Brain pericyte (primary cell): ENCODE measurements at places on chromosomes 1 and 21.

- no peak for DNase-seq
Measured at GRCh38 chr1:247111700-247112478, 7.7 kb upstream of the ZNF669 start.

- DNase-seq: no peak
Measured at GRCh38 chr1:41418857-41419583, 57.8 kb downstream of the FOXO6 start.

DNA sequence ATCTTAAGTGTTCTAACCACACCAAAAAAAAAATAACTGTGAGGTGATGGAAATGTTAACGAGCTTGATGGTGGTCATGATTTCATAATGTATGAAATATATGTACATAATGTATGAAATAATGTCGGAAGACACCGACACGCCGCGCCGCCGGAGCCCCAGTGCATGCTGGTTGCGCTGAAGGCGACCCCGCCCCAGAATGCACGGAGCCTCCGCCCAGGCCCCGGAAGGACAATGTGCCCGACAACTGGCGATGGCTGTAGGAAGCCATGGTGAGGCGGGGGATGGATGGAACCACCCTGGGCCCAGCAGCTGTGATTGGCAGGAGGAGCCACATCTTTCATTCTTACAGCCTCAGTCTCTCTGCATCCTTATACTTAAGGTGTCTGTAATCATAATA, 7.4 kb downstream of the OR2T10 start:
- no peak for DNase-seq

GRCh38 chr1:7385471-7386225, 385.4 kb upstream of the VAMP3 start:
- DNase-seq: no peak

- DNase-seq: no peak
Measured at GRCh38 chr1:58839846-58840835, 56.3 kb upstream of the JUN start.

GRCh38 chr1:170664828-170665612, 1.1 kb downstream of the PRRX1 start:
- no peak for DNase-seq

- DNase-seq: no peak
Measured at GRCh38 chr21:38809198-38809878, 3.6 kb downstream of the ETS2 start.

GRCh38 chr1:217712925-217713597, 81.9 kb downstream of the SPATA17 start:
- DNase-seq: no peak

- no peak for DNase-seq
Measured at GRCh38 chr1:51214615-51215131, 21.4 kb upstream of the RNF11 start.

DNA sequence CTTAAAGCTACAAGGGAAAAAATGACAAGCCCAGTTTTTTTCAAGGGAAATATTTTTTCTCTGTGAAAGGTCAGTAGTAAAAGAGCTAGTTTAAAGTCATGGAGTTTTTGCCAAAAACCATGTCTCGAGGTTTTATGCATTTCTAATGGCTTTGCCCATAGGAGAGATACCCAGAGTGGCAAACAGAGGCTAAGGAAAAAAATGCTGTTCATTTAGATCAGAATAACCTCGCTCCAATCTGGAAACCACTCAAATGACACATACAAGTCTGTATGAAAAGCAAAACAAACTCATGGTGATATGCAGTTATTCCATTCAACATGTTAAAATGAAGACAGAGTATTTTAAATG, 36.9 kb upstream of the EDEM3 start:
- no peak for DNase-seq

DNA sequence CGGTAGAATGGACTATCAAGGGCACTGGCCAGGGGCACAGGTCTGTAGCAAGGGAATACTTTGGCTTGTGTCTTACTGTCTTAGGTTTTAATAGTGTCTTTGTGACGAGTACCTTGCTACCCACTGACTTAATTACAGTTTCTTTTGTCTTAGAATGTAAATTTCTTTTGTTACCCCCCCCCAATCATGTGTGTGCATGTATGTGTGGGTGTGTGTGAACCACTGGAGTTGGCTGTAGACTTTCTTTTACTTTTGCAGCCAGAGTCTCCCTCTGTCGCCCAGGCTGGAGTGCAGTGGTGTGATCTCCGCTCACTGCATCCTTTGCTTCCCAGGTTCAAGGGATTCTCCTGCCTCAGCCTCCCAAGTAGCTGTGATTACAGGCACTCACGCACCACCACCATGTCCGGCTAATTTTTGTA, 61.8 kb upstream of the CLDN14 start:
- no peak for DNase-seq

- no peak for DNase-seq
Measured at GRCh38 chr1:30639881-30640452, 83.4 kb downstream of the MATN1 start.

- no peak for DNase-seq
Measured at GRCh38 chr1:202016022-202016810, 5.8 kb downstream of the ELF3 start.

GRCh38 chr21:15986277-15986676, 256.5 kb downstream of the USP25 start:
- DNase-seq: no peak

DNA sequence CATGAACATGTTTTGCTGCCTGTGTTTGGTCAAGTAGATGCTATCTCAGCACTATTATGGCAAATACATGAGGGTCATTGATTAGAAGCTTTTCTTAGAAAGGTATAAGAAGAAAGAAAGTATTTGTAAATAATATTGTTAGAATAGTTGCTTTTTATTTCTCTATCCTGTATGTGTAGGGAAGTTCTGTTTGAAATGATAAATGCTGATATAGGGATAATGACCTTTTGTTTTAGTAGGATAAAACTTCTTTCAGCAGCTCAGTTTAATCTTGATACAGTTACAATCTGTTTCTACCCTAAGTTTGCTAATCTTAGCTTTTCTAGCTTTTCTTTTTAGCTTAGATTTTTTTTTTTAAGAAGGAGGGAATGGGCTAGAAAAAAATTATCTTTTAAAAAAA, 63.3 kb downstream of the USP25 start:
- DNase-seq: no peak

DNA sequence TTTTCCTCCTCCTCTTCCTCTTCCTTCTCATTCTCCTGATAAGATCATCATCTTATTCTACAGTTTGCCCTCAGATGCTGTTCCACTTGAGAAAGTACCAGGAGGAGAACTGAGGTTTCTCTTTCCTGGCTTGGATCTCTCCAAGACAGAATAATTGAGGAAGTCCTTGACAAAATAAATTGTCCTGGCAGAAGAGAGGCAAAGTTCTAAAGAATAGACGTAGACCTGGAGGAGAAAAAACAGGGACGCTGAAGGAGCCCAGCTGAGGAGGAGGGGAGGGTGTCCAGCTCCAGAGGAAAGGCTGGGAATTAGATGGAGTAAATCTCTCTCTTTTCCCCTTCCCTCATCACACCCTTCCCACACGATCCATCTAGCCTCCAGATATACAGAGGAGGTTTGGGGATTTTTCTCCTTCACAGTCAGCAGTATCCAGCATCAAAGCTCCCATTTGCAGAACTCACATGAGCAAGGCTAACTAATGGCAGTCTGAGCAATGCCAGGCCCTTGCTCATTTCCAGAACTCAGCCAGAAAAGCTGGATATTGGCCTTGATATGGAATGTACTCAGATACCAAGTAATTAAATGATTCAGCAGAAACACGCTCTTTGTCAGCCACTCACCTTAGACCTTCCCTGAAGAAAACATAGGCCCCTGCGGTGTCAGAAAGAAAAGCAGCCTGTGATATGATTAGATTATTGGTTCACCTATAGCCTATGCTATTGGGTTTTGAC, 5.1 kb upstream of the GNG12 start:
- DNase-seq: no peak

- no peak for DNase-seq
Measured at GRCh38 chr1:207670997-207671396, 26.1 kb downstream of the CR1L start.

DNA sequence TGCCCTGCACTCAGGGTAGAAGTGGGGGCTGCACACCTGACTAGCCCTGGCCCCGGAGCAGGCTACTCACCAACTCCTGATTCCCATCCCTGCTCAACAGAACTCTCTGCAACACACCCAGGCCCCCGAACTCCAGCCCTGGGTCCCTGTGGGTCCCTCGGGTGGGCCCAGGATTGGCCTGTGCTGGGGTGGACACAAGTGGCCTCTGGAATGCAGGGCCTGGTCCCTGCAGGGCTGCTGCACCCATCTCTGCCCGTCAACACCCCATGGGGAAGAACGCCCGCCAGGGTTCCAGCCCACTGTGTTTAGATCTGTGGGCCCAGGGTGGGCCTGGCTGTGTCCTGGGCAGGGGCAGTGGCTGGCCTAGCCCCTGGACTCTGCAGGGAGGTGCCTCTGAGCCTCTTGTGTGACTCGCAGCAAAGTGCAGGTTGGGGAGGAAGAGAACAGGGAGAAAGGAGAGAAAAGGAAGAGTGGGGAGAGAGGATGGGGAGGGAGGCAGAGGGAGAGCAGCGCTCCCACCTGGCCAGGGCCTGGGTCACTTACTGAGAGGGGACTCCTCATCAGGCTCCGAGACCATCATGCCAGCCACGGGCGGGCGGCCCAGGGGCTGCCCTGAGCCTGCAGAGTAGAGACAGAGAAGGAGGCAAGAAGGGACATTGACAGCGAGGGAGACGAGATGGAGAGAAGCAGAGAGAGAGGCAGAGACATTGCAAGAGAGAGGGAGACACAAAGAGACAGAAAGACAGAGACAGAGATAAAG, 43.9 kb downstream of the HSPG2 start:
- no peak for DNase-seq

- DNase-seq: no peak
Measured at GRCh38 chr21:46375560-46376230, 51.7 kb downstream of the PCNT start.

DNA sequence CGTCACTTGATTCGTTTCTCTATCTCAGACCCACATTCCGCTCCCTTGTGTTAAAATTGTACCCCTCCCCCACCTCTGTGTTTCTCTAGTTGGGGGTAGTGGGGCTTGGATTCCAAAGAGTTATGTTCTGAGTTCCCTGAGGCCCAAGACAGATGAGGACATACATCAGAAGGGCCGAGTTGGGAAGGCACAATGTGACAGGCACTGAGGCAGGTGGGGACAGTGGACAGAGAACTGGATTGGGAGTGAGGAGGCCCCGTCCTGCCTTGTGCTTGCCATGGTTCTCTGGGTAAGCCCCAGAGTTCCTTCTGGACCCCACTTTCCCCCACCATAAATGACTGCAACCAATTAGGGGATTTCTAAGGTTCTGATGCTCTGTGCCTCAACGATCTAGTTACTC, 80.5 kb upstream of the ETV3 start:
- no peak for DNase-seq

- no peak for DNase-seq
Measured at GRCh38 chr1:192575499-192576189, at the start of gene RGS1. Gene RGS1, plus strand, starts transcription at chr1:192575773. Its CDS starts 20 bp downstream, at chr1:192575793.

DNA sequence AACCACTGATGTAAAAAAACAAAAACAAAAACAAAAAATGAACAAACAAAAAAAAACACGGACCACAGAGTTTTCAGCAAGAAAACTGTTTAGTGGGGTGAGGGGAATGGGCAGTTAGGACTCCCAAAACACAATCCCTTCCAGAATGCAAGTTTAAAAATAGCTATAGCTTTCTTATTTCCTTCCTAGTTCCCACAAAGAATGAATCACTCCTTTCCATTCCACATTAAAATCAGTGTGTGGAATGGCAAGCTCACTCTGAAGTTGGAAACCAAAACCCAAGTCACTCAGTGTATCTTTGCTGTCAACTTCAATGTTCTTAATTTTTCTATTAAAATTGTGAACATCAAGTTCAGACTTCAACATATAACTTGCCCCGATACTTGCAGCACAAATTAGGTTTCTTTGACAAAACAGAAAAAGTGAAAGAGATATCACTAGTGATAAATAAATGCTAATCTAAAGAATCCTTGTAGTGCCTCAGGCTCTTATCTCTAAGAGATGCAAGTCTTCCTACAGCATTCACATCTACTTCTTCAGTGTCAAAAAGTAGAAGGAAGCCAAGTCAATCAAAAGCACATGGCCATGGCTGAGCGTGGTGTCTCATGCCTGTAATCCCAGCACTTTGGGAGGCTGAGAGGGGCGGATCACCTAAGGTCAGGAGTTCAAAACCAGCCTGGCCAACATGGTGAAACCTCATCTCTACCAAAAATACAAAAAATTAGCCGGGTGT, 45.5 kb downstream of the TOR3A start:
- no peak for DNase-seq

- no peak for DNase-seq
Measured at GRCh38 chr1:178529364-178530036, 16.6 kb downstream of the TEX35 start.

DNA sequence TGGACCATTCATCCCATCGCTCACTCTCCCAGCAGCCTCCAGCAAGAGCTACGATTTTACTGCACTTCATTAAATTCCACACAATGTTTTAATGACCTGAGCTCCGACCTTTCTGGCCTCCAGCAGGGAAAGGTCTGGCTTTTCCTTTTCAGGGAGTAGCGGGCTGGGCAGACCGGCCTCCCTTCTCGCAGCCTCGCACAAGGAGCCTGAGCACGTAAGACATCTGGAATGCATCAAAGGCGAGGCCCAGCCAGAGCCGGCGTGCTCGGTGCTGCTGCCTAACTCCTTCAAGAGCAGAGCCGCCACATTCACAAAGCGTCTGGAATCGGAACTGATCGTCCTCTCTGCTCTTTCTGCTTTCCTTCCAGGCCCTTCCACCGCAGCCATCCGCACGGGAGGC, 32.5 kb upstream of the FHAD1 start:
- peak; percentile 68 for DNase-seq

GRCh38 chr1:117795190-117795589, 134.2 kb downstream of the GDAP2 start:
- no peak for DNase-seq

DNA sequence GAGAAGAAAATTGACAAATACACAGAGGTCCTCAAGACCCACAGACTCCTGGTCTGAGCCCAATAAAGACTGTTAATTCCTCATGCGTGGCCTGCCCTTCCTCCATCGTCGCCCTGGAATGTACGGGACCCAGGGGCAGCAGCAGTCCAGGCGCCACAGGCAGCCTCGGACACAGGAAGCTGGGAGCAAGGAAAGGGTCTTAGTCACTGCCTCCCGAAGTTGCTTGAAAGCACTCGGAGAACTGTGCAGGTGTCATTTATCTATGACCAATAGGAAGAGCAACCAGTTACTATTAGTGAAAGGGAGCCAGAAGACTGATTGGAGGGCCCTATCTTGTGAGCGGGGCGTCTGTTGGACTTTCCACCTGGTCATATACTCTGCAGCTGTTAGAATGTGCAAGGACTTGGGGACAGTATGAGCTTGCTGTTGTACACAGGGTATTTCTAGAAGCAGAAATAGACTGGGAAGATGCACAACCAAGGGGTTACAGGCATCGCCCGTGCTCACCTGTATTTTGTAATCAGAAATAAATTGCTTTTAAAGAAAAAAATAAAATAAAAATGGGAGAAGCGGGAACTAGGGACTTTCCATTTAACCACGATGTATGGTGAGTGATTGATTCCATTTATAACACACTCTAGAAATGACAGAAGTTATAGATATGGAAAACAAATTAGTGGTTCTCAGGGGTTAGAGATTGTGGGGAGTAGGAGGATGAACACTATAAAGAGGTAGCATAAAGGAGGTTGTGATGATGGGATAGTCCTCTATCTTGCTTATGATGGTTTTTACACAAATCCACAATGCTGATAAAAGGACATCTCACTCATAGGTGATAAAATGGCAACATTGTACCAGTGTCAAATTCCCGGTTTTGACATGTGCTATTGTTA, 244.7 kb downstream of the MRPL39 start:
- no peak for DNase-seq

- DNase-seq: no peak
Measured at GRCh38 chr1:90154711-90155110, 159.8 kb downstream of the ZNF326 start.

GRCh38 chr1:170711682-170712081, 47.8 kb downstream of the PRRX1 start:
- DNase-seq: no peak

- no peak for DNase-seq
Measured at GRCh38 chr1:209583408-209583807, at the start of gene CAMK1G. Gene CAMK1G, plus strand, starts transcription at chr1:209583714. Its CDS starts 11,270 bp downstream, at chr1:209594984.
